ENCODE measurements at places on chromosomes 11 and 22.

- peak; percentile 91 for DNase-seq
Observed at GRCh38 chr11:64341851-64342791, 2.1 kb downstream of the CCDC88B start.

- DNase-seq, result no peak
Observed at GRCh38 chr11:120775986-120776951, 247.6 kb upstream of the TBCEL start.

DNA sequence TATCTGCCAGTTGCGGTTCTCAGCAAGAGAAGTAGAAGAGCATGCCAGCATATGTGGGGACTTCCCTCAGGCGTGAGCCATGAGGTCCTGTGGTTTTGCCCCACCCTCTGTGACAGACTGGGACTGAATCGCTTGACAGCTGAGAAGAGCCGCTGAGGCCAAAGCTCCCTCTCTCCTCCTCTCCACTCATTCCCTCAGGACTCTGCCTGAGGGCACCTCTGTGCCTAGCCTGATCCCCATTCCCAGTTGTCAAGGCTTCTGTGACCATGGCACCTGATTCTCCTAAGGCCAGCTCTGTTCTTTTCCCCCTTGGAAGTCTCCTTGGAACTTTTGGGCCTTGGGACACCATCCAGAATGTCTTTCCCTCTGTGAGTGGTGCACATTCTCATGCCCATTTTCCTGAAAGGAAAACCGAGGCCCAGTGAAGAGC lies 27.0 kb downstream of the ART5 start:
- peak; percentile 89 for DNase-seq

GRCh38 chr11:65615950-65616574 lies 486 bp downstream of the PCNX3 start:
- no peak for DNase-seq

DNA sequence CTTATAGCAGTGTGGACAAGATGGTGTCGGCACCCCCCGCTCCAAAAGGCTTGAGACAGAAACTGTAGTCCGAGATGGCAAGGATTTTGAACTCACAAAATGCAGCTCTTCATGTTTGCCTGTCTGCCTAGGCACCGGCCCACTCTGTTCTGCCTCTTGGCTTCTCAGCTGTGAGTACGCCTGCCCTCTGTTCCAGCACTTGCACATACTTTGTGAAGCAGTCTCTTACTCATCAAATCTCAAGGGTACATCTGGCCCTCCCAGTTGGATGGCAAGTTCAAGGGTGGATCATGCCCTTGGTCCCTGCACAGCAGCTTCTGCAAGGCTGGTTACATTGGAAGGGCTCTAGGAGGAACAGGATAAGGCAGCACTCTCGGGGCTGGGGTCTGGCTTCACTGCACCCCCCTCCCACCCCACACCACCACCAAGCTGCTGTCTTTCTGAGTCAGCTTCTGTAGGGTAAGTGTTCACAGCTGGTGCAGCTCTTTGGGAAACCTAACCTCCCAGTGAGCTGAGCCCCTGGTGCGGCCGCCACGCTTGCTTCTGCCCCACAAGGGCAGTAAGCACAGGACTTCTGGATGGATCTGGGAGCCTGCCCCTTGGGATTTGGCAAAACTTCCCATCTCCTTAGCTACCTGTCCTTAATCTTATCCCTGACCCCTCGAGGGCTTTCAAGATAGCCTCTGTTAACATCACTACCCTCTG lies 37.2 kb downstream of the FAM83F start:
- DNase-seq, result no peak

DNA sequence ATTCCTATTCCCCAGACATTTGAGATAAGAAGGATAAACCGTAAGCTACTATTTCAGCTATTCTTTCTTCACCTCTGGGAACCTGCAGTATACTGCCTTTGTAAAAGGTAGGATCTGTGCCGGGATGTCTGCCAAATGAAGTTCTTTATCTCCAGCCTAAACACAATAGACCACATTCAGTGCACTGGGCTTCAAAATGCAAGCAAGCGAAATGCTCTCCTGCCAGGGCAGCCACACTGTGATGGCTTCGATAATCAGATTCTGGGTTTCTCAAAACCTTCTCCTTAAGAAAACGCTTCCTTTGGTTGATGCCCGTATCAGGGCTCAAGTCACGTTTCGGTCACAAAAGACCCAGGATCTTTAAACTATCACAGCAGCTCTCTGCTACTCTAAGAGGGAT lies 299.5 kb upstream of the B3GAT1 start:
- no peak for DNase-seq

DNA sequence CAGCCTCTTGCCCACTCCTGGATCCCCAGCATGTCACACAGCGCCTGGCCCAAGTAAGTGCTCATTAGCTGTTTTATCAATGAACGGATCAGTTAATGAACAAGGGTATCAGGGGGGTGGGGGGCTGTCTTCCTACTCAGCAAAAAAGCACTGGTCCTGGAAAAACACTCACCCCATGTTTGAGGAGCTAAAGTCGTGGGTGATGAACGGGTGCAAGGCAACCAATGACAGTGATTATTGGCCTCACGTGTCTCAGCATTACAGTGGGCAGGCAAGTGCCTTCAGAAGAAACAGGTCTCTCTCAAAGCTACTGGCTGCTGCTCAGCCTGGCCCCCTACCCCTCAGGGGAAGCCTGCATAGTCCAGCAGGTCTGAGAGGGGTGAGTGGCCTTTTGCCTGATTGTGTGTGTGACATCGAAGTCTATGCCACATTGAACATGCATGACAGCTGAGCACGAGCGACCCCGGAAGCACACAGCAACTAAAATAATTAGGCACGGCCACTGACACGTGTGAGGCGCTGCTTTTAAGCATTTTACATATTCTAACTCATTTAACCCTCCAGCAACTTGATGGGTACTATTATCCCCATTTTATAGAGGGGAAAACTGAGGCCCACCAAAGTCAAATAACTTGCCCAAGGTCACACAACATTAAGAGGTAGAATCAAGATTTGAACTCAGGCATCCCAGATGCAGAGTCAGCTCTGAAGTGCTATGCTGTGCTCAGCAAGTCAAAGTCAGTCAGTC lies 2.6 kb upstream of the MS4A10 start:
- no peak for DNase-seq

- peak; percentile 73 for DNase-seq
Observed at GRCh38 chr11:74630043-74630442, 37.7 kb downstream of the POLD3 start.

DNA sequence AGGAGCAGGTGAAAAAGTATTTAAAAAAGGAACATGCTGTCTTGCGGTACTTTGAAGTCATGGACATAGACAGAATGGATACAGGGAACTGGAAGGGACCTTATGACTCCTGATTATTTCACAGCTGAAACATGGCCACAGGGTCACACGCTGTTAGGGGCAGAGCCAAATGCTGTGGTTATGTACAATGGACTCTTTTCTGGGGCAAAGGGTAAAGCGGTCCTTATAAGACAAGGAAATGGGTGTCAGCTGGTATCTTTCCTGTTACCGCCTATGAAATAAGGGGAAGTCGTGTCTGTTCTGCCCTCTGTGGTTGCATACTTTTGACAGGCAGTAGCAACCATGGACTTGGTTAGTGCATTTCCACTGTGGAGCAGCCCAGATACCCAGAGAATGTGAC lies 12.8 kb upstream of the ST14 start:
- DNase-seq, result peak; percentile 99

GRCh38 chr22:34878171-34878570 lies 187.8 kb upstream of the ISX start:
- DNase-seq, result no peak

All from MV-4-11 (cell line).